Fibroblast of skin of right biceps (primary cell): ENCODE measurements at places on chromosomes 1 and 21.

DNA sequence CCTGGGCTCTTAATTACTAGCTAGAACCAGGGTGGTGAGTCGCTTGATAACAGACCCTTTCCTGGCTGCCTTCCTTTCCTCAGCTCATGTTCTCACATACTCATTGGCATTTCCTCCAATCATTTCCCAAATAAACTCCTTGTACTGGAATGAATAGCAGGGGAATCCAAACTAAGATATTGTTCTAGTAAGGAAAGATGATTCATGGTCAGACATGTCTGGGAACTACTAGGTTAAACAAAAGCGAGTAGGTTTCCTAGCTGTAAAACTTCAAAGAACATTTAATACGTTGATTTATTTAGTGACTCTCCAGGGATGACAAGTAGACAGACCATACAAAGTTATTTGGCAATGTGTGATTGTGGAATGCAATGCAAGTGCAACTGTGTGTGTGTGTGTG lies 121.2 kb upstream of the KCNJ6 start:
- DNase-seq = peak; percentile 53

DNA sequence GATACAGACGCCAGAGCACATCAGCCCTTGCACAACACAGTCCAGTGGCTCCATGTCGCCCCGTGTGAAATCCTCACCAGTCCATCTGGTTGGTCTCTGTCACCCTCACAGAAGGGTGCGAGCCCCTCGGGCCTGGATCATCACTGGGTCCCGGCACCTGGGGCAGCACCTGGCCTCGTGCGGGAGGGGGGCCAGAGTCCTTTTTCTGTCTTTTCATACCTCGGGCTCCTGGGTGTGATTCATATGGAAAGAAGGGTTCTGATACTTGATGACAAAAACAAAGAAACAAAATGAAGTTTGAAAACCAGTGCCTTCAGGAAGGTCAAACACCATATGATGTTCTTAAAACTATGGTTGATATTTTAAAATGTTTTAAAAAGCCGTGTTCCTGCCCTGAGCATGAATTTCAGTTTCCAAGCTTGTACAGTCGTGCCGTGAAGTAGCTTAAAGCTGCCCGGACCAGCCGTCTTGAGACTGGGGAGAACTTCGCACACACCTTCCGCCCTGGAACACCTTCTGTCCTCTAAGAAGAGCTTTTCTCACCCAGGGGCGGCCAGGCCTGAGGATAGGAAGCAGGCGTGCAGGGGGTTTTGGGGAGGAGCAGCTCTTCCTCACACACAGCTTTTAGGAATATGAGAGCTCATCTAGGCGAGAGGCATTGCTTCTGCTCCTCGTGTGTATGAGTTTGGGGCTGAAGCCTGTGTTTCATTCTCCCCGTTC lies 35.2 kb downstream of the SLC37A1 start:
- no peak for DNase-seq

- DNase-seq = no peak
These were observed 13.0 kb upstream of the EPHX4 start for GRCh38 chr1:92016720-92017316.

DNA sequence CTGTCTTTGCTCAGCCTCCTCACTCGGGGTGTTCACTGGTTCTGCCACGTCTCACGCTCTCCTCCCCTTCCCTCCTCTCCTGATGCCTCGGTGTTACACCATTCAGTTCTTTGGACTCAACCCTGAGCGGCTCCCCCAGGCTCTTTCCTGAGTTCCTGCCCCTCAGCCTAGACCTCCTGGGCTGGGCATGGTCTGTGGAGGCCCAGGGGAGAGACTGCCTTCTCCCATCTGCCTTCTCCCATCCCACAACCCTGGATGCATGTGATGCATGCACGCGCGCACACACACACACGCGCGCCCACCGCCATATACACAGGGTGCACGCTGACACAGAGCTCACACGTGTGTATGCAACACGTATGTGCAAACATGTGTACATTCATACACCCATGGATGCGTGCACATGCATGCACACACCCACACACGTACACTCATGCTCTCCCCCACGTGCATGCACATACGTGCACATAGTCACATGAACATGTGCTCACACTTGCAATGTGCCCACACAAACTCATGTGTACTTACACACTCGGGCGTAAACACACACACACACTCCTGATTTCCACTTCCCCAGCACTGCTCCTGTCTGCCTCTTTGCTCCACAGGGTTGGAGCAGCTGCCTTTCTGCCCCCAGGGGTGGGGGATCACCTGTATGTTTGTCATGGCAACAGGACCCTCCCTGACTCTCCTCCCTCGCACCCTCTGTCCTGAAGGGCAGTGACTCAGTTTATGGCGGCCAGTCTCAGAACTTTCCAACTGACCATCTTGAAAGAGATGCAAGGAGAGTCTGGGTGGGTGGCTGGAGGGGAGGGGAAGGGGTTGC lies 59.0 kb downstream of the HUNK start:
- no peak for DNase-seq

GRCh38 chr1:26768755-26769154 lies 19.0 kb upstream of the PIGV start:
- DNase-seq = peak; percentile 89

DNA sequence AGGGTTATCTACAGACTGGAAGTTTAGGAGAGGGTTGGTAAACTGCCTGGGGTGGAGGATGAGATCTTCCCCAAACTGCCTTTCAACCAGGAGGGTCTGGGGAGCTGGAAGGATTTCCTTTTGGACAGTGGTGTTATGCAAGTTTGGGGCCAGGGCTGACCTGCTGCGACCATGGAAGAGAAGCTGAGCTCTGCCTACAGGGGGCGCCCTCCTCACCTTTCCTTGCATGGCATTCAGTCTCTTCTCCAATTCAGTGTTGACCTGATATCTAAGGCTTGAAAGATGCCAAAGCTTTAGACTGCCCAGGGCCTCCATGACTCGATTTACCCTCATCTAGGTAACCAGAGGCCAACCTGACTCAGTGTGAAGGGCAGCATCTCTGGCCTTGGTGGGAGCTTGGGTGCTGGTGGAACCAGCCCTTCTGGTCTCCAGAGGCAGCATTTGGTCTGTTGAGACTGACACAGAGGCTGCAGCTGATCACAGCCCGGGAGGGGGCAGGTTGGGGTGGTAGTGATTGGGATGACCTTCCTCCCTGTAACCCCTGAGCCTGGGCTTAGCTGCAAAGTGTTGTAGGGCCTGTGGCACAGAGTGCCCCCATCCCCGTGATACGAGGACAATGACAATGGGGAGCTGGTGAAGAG lies 170.0 kb downstream of the GRIK3 start:
- no peak for DNase-seq

DNA sequence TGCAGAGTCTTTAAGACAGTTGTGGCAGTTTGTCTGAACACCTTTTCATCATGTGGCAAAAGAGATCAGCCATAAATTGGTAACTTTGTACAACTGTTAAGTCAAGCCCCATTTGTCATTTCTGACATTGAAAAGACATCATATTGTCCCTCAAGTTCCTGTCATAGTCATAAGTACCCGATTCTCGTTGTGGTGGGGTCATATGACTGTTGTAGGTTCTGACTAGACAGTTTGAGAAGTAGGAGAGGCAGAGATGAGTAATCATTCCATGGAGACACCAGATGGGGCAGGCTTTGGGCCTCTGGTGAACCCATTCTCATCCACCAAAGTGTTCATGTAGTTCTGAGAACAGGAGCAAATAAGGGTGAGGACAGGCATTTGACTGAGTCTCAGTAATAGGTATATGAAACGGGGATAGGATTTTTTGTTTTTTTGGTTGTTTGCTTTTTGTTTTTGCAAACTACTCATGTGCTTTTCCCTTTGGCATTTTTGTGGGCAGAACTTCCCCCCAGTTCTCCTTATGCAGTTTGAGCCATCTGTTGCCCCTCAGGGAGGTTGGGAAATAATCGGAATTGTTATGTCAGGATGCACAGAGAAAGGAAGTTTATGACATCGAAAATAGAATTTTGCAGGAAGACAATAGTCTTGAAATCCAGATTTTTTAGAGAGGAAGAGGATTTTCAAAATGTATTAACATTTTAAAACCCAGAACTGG lies 86.9 kb upstream of the KCNE2 start:
- DNase-seq = peak; percentile 28

DNA sequence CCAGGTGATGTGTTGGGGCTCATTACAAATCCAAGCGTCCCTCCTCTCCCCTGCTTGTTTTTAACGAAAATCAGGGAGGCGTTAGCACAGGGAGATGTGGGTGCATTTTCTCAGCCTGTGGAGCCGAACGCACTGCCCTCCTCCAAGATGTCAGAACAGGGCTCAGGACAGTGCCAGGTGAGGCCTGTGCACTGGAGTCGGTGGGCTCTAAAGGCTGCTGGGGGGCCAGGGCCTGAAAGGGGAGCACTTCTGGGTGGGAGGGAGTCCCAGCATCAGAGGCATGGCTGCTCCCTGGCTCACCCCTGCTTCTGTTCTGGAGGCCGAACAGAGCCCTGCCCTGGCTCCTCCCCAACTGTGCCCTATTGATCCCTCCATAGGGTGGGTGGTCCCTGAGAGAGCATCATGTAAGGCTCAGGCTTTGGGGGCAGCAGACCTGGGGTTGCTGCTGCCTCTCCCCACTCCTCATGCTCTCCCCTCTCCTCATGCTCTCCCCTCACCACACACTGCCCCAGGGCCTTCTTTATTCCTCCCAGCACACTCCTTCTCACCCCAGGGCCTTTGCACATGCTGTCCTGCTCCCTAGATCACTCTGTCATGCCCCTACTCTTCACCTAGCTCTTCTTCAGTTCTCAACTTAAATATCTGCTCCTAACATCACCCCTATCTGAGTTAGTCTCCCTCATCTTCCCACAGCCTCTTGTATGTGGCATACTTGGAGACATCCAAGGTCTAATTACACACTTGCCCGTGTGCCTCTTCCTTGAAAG lies 725.2 kb downstream of the PTPRU start:
- DNase-seq = no peak

GRCh38 chr1:208118841-208119606 lies 125.2 kb downstream of the PLXNA2 start:
- no peak for DNase-seq
